Upper lobe of left lung (tissue), 6 donors: ENCODE measurements at places on chromosomes 1 and 21. TPM values are rescaled to one million over a fixed set of nuclear protein-coding genes. Genes with fewer than 3 reads are reported as not detected.

The HSD3B2 gene
- 2.1 TPM for total RNA-seq

The GNAT2 gene
- total RNA-seq = not detected

The RGS1 gene
- 33.1 TPM for total RNA-seq

The SLAMF9 gene
- total RNA-seq = not detected

The NPR1 gene
- 60.9 TPM for total RNA-seq

The OR2T4 gene
- total RNA-seq = not detected

The LCE1B gene
- not detected for total RNA-seq

The PRR9 gene
- total RNA-seq = not detected

The CDCA8 gene
- 1.5 TPM for total RNA-seq

The MIXL1 gene
- not detected for total RNA-seq

The PTGFR gene
- 1.8 TPM for total RNA-seq

The RPTN gene
- not detected for total RNA-seq

DNA sequence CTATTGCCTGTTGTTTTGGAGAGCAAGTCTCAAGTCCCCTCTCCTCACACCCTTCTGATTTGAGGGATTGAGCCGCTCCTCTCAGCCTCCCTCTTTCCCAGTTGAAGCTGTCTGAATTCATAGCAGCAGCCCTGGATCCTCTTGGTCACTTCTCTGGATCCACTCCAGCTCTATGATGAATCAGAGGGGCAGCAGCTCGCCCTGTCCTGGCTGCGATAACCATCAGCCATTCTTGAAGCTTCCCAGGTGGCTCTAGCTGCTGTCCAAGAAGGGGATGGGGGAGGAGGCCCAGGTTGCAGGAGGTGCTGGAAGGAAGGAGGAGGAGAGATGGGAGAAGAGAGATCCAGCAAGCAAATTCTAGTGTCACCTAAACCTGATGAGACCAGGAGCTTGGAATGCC, 31.3 kb downstream of the WNT4 start:
- DNase-seq = no peak

- DNase-seq = no peak
These were observed 27.7 kb downstream of the UBE2U start for GRCh38 chr1:64231153-64231552.

GRCh38 chr1:53107570-53108322, 34.7 kb downstream of the SLC1A7 start:
- DNase-seq = no peak

DNA sequence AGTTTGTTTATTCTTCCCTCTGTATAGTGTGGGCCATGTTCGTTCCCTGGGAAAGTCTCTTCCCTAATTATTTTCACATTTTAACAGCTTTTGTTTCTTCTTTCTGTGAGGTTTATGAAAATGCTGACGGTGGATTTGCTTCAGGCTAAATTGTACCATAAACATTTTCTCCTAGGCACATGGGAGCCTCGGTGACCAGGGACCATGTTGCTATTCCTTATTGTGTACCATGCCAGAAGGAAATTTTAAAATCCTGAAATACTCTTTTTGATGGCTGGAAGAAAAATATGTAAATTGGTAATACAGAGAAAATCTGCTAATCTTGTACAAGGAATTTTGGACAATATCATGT, 230.1 kb upstream of the JUN start:
- DNase-seq = no peak

DNA sequence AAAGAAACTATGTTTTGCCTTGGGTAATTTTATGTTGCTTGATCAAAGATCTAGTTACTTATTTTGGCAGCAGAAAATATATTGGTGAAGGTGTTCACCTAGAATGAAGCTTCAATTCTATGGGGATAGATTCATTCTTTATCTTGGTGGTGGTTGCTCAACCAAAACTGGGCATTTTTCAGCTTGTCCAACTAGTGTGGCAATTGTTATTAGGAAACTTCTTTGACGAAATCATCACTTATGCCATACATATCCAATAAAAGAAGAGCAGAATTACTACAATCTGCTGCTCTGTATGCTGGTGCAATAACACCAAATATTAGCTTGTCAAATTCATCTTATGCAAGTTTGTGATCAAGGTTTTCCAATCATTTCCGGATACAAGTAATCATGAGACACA, 26.8 kb upstream of the TMPRSS15 start:
- no peak for DNase-seq

- DNase-seq = no peak
These were observed 58.9 kb downstream of the PTPN14 start for GRCh38 chr1:214492401-214493075.

GRCh38 chr21:39182484-39183271, 573 bp downstream of the PSMG1 start:
- no peak for DNase-seq

GRCh38 chr1:235004840-235005391, 123.7 kb downstream of the TOMM20 start:
- no peak for DNase-seq

DNA sequence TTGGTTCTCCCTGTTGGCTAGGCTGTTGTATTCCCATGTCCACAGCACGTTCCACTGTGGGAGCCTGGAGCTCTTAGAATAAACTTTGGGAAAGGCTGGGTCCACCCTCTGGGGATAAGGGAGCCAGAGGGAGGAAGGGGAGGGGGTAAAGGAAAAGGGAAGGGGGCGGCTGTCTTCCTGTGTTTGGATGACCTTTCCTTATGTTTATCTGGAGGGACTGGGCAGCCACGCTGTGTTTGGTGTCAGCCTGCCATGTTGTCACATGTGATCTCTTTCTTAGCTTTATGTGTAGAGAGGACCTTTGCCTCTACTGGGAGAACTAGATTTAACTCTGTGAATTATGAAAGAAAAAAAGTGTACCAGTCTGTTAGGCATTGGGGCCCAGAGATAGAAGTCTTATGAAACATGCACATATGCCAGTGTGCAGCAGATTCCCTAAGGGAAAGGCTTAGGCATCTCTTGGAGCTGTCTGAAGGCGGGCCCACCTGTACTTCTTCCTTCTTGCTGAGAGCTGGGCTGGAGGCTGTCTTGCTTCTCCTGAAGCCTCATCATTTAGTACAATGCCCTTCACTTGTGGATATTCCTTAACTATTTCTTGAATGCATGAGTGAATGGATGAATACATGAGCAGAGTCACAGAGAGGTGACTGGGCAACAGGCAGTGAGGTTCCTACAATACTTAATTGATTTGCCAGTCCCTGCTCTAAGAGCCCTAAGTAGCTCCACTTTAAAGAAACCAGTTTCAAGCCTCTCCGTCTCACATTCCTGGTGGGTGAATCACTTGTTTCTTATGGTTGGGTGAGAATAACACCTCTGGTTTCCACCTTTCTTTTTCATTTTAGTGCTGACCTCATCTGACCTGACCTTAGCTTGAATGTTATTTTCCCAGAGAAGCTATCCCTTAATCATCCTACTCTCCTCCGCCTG, 62.5 kb upstream of the ARHGAP29 start:
- DNase-seq = peak; percentile 65

GRCh38 chr1:63817700-63818099, 43.9 kb downstream of the ROR1 start:
- no peak for DNase-seq

DNA sequence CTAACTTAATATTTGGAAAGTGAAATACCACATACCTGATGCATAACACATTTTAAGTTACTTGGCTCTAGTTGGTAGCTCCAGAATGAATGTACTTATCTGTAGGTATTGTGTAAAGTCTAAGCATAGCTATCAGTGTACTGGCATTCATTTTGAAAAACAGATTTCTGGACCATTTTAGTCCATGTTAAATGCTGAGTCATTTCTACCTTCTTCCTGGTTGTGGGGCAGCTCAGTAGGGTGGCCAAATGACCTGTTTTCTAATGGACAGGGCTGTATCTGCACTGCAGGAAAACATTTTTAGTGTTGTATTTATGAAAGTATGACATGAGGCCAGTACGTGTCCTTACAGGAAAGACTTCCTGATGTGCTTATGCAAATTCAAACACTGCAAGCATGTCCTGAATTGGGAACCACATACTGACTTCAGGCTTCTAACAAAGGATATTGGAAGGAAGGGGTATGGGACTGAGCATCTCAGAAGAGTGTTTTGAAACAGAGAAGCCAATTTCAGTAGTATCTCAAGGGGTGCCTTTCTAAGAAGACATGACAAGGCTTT, 300.3 kb upstream of the B3GALT2 start:
- DNase-seq = no peak

DNA sequence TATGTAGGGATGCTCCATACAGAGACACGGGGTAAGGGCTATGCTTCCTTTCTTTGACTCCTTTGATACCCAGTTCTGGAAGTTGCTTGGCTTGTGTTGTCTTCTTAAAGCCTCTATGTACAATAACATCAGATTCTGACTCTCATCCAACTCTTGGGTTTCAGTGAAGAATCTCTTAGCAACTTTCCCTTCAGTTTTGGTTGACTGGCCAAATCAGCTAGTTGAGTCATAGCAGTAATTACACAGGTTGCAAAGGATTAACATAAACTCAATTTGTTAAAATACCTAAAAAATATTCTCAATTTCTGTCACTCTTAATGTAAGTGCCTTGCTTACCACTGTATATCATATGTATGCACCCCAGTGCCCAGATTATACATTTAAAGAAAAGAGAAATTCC, 9.2 kb downstream of the CD1E start:
- DNase-seq = no peak

DNA sequence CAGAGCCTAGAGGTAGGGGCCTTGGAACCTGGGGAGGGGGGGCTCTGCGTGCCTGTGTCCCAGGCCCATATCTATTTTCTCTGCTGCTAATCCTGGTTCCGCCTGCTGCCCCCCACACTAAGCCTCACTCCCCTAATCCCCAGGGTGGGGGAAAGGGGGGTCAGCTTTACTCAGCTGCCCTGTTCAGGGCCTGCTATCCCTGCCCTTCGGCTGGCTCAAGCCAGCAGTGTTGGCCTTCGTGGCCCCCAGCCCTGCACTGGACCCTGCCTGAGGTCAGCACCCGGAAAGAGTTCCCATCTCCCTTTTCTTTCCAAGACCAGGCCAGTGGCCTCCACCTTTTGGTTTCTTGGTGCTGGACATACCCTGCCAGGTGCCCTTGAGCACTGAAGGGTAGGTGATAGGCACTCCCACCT, 8.4 kb downstream of the ZBTB7B start:
- no peak for DNase-seq

- no peak for DNase-seq
These were observed 30.5 kb downstream of the C4BPA start for GRCh38 chr1:207134581-207134980.

GRCh38 chr1:94966033-94966432, 39.1 kb upstream of the CNN3 start:
- DNase-seq = no peak

DNA sequence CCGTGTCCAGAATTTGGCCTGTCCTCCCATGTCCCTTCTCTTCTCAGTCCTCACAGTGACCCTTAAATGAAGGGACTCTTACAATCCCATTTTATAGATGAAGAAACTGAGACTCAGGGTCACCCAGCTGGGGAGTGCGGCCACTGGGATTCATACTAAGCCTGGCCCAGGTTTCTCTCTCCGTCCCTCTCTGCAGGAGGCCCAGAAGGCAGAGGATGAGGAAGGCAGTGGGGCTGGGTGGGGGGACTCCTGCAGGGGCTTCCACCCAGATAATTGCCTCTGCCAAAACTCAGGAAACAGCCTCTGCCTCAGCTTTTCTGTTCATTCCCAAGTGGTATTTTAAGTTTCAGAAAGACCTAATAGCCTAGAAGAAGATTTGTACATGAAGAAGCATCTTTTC, 299.8 kb downstream of the MATN1 start:
- no peak for DNase-seq

GRCh38 chr1:38546636-38547035, 312.9 kb downstream of the RRAGC start:
- no peak for DNase-seq

GRCh38 chr1:11071463-11072215, 11.8 kb upstream of the SRM start:
- DNase-seq = no peak

DNA sequence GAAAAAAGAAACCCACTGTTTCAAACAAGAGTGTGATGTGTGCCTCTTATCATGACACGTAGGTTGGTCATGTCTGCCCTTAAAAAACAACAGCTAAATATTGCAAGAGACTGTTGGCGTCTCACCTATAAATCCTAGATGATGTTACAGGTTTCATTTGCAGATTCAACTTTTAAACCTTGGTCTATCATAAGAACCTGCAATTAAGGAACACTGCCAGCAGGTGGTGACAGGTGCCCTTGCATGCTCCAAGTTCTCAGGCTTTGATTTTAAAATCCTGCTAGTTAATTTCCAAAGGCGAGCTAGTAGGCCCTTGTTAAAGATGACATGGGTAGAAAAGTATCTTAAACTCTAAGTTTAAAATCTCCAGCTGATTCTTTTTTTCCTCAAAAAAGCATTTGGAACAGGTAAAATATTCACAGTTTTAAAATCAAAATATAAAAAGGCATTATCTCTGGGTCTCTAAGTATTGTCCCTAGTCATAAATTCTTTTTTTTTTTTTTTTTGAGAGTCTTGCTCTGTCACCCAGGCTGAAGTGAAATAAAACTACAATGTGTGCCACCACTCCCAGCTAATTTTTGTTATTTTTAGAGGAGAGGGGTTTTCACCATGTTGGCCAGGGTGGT, 39.1 kb downstream of the CLSTN1 start:
- peak; percentile 59 for DNase-seq

GRCh38 chr1:77539519-77540142, 142.8 kb downstream of the ZZZ3 start:
- DNase-seq = peak; percentile 25

- peak; percentile 85 for DNase-seq
These were observed 57.0 kb upstream of the SYNC start for GRCh38 chr1:32759521-32759981.

DNA sequence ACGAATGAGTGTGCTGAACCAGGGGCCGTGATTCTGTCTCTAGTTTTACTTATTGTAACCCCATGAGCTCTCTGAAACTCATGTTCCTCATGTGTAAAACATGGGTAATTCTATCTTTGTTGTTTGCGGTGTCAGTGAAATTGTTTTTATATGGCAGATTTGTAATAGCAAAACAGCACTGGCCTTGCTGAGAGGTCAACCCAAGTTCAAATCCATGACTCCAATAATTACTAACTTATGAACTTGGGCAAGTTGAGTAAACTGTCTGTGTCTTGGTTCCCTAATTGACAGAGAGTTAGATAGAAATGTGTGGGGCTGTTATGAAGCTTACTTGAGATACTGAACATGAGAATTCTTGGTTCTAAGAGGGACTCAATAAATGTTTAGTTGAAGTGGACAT, 17.8 kb downstream of the C1orf116 start:
- no peak for DNase-seq

DNA sequence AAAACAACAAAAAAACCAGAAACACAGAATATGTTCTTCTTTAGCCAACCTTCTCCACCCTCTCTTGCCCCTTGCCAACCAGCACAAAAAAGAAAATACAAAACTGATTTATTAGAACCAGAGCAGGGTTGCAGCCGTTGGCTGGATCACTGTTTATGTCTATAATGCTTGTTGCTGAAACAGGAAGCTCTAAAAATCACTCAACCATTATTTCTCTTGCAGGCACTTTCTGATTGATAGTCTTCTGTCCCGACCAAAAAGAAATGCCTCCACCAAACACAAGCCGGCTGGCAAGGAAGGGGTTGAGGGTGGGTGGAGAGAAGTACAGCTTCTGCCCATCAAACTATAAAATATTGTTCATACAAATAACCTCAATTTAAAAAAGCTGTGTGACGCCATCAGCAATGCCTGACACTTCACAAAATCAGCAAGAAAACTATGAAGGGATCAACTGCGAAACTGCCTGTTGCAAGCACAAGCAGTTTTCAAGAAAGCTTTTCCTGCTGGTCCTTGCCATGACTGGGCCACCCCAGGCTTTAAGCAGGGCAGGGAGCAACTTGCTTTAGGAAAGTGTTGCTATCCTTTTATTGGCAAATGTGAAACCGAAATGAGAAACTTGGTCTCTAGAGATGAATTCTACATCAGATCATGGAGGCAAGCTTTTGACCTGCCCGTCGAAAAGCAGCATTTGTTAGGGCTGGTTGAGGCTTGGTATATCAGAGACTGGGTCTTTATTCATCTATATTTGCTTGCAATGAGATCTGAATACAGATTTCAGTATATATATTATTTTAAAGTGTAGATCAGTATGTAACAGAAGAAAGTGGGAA, 174.2 kb downstream of the RUNX1 start:
- no peak for DNase-seq
